ENCODE measurements at places on chromosomes 2 and 18.

DNA sequence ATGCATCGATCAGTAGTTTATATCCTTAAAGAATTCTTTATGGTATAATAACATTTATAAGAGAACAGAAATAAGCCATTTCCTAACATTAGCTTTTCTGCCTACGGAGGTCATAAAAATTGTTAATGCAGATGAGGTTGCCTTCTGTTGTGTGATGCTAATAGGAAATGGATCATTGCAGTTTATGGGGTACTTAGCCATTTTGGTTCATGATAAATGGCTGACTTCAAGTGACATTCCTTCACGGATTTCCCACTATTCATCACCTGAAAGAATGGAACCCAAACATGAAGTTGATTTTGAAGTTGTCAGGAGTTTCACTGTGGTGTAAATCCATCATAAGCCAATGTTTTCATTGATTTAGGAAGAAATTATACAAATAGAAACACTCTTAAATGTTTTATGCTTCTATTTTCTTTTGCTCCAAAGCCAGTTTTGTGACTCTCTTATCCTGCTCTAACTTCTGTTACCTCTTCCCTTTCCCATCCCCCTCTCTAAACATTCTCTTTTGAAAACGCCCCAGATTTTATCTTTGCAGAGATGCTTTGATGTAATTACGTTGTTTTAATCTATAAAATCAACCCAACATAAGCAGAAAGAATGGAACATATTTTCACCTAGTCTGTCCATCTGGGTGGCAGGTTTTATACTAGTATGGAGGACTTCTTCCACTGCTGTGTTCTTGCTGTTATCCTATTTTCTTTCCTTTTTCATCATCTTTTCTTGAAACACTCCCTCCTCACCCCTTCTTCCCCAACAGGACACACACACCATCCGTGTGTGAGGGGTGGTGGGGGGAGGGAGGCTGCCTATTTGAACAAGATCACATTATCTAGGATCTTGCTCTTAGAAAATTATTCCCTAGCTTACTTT, 58.2 kb downstream of the GREB1L start:
- DNase-seq: no peak

DNA sequence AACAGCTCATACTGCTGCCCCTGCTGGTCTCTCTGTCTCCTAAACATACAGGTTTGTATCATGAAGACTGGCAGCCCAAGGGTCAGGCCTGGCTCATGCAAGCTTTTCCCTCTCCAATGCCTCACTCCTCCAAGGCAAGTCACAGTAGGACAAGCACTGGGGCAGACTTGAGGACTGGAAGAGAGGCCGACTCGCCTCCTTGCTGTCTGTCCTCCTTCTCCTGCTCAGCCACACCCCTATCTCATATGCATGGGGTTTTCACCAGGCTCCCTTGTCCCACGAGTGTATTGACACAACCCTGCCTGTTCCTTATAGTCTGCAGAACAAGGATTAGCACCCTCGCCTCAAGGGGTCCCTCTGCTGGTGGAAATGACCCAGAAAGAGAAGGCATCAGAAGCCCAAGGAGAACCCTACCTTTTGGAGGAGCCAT, 223.7 kb downstream of the SOX11 start:
- DNase-seq: no peak

DNA sequence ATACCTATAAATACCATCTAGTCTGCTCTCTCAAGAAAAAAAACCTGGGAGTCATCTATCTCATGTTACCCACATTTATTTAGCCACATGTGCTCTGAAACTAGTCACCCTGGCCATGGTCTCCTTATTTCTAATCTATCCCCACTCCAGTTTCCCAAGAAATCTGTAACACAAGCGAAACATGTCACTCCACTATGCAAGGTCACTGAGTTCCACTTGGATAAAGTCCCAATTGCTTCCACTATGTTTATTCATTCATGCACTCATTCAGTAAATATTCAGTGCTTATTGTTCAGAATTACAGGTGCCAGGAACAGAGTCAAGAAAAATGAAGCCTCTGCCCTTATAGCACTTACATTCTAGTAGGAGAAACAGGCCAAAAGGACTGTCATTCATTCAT, 369.4 kb upstream of the CYRIA start:
- DNase-seq: no peak

DNA sequence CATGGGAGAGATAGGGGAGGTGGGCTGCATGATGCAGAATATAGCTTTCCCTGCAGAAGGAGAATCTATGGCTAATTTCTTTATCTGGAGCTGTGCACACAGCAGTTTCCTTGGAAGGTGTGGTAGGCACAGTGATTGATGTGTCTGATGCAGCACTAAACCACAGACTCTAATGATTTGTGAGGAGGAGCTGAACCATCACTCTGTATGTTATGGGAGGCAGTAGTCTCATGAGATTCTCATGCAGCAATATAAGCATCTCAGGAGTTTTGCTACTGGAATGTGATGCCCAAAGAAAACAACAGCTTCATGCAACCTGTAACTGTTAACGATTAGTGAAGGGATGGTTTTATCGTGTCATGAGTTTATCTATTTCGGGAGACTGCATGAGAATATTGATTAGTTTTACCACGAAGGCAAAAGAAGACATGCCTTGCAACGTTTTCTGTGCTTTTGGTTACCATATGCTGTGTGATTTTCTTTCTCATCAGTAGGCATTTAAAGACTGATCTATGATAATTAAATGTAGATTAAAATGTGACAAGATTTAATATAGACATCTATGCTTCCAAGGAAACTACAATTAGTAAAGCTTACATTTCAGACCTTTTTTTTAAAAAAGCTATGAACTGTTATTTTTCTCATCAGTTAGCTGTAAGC, 286.8 kb downstream of the ARL6IP6 start:
- DNase-seq: no peak

GRCh38 chr2:26670171-26670570, 22.4 kb upstream of the KCNK3 start:
- DNase-seq: no peak

- peak; percentile 63 for DNase-seq
Observed at GRCh38 chr2:70995426-70995729, 705 bp upstream of the TEX261 start.
